T-helper 2 cell treated with Interferon-gamma antibody and Interleukin-4, amounts not matched to agents 5 μg/mL and 100 μg/mL, for 36 hours (primary cell): ENCODE measurements at places on chromosomes 6 and 20.
A peak's percentile ranks its signal among the peaks of the same experiment; 100 is the strongest.

- no peak overlapping the region for H3K4me3 ChIP-seq
- no peaks in the 10 kb centered on the region for H3K27me3 ChIP-seq
- H3K36me3 ChIP-seq, result no peaks in the 10 kb centered on the region
- no peaks in the 10 kb centered on the region for H3K4me1 ChIP-seq
- DNase-seq, result no peak
- H3K27ac ChIP-seq, result no peak overlapping the region
Observed at GRCh38 chr6:22972771-22973170, 403.4 kb downstream of the HDGFL1 start.

DNA sequence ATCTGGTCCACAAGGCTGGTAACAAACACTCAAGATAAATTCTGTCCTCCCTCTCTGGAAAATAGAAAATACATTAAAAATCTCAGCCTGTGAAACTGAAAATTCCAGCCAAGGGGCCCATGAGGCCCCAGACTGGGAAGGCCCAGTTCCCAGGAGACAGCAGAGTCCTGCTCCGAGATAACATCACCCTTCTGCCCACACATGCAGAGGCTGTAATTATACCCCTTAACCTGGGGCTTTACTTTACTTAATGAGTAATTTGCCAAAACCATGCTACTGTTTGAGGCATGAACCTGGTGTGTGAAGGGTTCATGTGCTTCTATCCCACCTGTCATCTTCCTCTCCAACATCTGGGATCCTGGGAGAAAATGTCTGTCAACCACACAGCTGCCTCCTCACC lies 398.9 kb upstream of the SULF2 start:
- no peak overlapping the region for H3K27ac ChIP-seq
- no peaks in the 10 kb centered on the region for H3K36me3 ChIP-seq
- H3K27me3 ChIP-seq, result no peaks in the 10 kb centered on the region
- no peaks in the 10 kb centered on the region for H3K4me1 ChIP-seq

- H3K27me3 ChIP-seq, result peaks cover 2% of the 10 kb centered on the region
- H3K4me1 ChIP-seq, result peaks cover 48% of the 10 kb centered on the region
- peak overlapping the region; percentile 14 for H3K27ac ChIP-seq
Observed at GRCh38 chr6:134249759-134250602, 67.9 kb downstream of the SGK1 start.

GRCh38 chr6:47836639-47837038 lies 54.8 kb downstream of the OPN5 start:
- no peaks in the 10 kb centered on the region for H3K4me1 ChIP-seq
- no peak overlapping the region for H3K27ac ChIP-seq
- no peaks in the 10 kb centered on the region for H3K36me3 ChIP-seq
- DNase-seq, result no peak

DNA sequence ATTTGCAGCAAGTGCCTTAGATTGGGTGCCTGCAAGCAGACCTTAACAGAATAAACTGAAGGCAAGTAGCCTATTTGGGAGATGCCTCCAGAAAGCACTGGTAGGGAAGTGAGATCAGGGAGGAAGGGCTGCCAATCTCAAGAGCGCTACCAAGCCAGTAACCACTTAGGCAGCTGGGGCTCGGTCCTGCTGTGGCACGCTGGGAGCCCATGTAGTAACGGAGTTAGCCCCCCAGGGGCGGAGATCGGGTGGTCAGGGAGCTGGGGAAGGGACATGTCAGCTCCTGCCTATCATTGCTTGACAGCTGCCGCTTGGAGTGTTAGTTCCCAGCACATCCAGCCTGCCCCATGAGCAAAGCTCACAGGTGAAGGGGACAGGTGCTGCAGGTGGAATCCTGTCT lies 127.0 kb downstream of the CEBPB start:
- H3K4me3 ChIP-seq, result no peak overlapping the region
- H3K27me3 ChIP-seq, result peaks cover 16% of the 10 kb centered on the region
- H3K27ac ChIP-seq, result no peak overlapping the region

DNA sequence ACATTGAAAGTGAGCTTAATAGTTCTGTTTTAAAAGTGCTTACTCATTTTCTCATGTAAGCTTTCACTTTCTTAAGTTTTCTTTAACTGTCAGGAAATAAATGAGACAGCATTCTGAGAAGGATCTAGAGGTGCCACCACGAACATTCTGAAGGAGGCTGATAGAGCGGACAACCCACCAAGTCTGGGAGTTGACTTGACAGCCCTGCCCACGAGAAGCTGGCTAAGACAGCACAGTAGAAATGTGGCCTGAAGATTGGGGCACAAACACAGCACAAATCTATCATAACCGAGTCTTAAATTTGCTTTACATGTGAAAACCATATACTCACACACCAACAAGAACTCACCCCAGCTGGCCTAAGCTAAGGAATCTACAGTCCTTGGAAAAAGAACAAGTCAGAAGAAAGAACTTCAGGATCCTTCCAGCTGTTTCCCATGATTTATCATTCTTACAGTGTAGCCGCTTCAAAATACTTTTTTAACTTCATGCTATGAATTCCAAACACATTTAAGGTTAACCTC lies 144.2 kb upstream of the TNFAIP3 start:
- H3K36me3 ChIP-seq, result peaks cover 5% of the 10 kb centered on the region
- peak overlapping the region; percentile 38 for H3K27ac ChIP-seq
- H3K27me3 ChIP-seq, result peaks cover 1% of the 10 kb centered on the region
- peak; percentile 46 for DNase-seq
- H3K4me1 ChIP-seq, result peaks cover 25% of the 10 kb centered on the region
- no peak overlapping the region for H3K4me3 ChIP-seq
